ENCODE measurements at places on chromosomes 13 and 19.
A peak's percentile ranks its signal among the peaks of the same experiment; 100 is the strongest.

- DNase-seq = no peak
Measured at GRCh38 chr13:111280681-111281585, 39.5 kb upstream of the TEX29 start.

GRCh38 chr19:52993342-52994178 lies 20.2 kb upstream of the ERVV-1 start:
- DNase-seq = no peak

DNA sequence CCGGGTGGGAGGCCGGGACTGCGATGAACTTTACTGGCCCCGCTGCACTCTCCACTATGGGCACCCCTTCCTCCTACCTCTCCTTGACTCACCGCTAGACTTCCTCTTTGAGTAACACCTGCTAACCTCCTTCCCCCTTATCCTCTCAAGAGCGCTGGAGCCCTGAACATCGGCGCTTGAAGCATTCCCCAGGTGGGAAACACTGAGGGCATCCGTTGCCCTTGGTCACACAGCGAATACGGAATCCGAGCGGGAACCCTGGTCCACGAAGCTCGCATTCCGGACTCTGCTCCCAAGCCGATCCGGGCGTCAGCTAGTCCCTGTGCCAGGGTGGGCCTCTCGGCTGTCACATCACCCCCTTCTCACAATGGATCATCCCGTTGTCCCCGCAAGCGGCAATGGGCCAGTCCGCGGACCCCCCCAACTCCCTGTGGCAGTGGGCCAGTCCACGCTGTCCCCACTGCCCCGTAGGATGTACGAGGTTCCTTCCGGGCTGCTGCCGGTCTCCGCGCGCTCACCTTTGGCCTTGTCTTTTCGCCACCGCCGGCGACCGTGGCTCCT lies 4.2 kb downstream of the LIPE start:
- DNase-seq = no peak

GRCh38 chr13:48113756-48114130 lies 18.8 kb upstream of the MED4 start:
- DNase-seq = no peak

GRCh38 chr13:39415008-39415802 lies 187.8 kb downstream of the LHFPL6 start:
- DNase-seq = peak; percentile 27

GRCh38 chr13:33373624-33374023 lies 88.1 kb upstream of the STARD13 start:
- DNase-seq = no peak

DNA sequence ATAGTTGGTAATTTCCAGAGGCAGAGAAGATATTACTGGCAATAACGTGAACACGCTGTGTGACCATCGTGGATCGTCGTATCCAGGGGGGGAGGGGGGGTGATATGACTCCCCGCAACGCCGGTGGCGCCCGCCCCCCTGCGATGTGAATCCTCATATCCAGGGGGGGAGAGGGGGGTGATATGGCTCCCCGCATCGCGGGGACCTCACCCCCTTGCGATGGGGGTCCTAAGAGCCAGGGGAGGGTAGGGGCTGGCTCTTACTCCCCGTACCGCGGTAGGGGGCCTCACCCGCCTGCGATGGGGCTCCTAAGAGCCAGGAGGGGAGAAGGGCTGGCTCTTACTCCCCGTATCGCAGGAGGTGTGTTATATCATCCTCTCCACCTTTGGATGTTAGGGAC lies 31.3 kb upstream of the RGCC start:
- DNase-seq = no peak

- no peak for DNase-seq
Measured at GRCh38 chr13:69545551-69545950, 562.1 kb upstream of the ATXN8OS start.

DNA sequence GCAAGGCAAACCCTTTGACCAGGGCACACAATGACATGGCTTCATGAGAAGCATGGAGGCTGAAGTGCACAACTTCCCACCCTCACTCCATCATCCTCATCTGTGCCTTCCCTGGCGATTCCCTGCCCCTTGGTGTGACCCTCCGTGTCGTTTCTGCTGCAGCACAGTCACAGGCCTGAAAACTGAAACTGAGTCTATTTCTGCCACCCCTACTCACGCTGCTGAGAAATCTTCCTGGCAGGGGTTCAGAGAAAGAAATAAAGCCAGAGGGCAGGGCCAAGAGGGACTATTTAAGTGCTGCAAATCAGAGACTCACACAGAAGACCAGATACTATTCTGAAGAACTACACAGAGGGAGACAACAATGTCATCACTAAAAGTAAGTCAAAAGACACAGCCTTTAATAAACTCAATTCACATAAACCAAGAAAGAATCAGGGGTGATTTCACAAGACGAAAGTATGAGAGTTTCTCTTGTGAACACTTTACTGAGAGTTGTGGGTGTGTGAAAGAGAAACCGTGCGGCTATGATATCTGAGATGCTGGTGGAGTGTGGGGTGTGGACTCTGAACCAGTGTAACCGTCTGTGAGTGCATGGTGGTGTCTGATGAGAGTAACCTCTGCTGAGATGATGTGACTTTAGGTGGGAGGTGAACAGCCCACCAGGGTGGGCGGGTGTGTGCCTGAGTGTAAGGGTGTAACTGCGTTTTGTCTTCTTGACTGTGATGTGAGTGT lies 23.5 kb downstream of the LGALS16 start:
- DNase-seq = no peak

- no peak for DNase-seq
Measured at GRCh38 chr13:109494925-109495369, 291.4 kb downstream of the IRS2 start.

GRCh38 chr13:43379738-43380137 lies 356.4 kb downstream of the DNAJC15 start:
- DNase-seq = no peak

DNA sequence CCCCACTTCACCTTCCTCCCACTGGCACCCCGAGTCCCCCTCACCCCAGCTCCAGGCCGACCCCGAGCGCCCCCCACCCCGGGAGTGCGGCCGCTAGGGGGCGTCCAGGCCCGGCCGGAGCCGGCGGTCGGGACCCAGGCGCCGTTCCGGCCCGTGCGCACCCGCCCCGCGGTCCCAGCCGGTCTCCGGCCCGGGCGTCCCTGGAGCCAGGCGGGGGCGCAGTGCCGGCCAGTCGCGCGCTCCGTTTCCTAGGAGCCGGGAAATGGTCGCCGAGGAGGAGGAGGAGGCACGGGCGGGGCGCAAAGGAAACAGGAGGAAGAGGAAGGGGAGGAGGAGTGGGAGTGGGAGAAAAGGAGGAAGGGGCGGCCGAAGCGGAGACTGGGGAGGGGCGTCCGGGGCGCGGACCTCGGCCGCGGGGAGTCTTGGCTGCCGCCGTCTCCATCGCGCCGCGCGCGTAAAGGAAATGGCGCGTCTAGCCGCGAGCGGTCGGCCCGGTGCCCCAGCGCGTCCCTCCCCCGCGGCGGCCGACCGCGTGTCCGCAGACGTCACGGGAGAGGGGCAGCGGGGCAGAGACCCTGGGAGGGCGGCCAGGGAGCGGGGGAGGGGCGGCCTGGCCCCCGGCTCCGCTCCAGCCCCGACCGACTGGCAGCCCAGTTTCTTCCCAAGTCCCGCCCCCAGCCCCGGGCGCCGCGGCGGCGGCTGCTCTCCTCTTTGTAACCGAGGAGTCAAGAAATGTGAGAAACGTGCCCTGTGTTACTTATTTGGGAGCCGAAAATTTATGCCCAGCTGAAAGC lies 1.1 kb upstream of the KCTD15 start:
- DNase-seq = no peak

GRCh38 chr13:21344662-21345176 lies 114.4 kb downstream of the ZDHHC20 start:
- DNase-seq = no peak

DNA sequence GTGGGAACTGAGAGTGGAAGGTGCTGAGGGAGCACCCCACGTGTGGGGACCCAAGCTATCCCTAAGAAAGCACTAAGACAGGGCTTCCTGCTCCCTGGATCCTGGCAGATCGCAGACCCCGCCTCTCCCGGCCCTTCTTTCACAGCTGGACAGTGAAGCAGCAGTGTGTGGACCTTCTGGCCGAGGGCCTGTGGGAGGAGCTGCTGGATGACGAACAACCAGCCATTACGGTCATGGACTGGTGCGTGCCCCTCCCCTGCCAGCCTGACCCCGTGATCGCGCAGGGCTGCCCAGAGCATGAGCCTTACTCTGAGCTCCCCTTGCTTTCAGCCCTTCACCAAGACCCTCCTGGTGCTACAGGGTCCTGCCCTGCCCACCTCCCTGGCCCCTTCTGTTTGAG lies 2.3 kb downstream of the NCCRP1 start:
- DNase-seq = peak; percentile 26

- no peak for DNase-seq
Measured at GRCh38 chr19:51784109-51784785, 10.7 kb upstream of the FPR3 start.

- DNase-seq = no peak
Measured at GRCh38 chr19:8831832-8832131, 322 bp downstream of the ZNF558 start.

- DNase-seq = no peak
Measured at GRCh38 chr13:94065741-94066140, 413.7 kb downstream of the DCT start.

- no peak for DNase-seq
Measured at GRCh38 chr13:38483623-38484022, 134.0 kb downstream of the UFM1 start.

- peak; percentile 27 for DNase-seq
Measured at GRCh38 chr13:60788156-60788829, 391.3 kb downstream of the TDRD3 start.

DNA sequence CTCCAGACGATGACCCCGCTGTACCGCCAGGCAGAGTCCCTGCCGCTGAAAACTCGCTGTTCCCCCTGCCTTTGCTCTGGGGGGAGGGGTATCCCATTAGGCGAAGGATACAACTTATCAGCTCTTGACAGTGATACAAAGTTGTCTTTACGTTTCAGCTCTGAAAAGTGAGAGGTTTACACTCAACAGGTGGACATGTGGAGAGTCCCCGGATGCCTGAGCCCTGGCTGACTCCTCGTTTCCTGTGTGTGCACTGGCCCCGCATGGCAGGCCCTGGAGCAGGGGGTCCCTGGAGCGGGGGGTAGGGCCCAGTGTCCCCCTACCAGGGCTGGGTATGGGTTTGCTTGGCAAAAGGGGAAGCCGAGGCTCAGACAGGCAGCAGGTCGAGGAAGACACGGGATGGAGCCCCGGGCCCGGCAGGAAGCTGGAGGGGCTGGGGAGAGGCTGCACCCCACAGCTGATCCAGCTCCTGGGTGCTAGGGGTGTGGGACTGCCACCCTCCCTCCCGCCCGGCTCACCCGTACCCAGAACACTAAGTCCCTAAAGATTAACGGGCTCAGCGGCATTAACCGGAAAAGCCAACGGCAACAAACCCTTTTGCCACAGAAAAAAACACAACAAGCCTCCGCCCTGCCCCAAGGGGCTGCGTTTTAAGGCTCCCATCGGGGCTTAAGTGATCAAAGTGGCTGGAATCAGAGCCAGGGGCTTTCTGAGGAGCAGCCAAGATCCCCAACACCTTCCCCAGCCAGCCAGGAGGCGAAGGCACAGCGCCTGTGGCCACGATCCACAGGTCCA lies 5.6 kb downstream of the TCF3 start:
- no peak for DNase-seq

- no peak for DNase-seq
Measured at GRCh38 chr19:36527873-36528193, 238 bp downstream of the ZNF260 start.

DNA sequence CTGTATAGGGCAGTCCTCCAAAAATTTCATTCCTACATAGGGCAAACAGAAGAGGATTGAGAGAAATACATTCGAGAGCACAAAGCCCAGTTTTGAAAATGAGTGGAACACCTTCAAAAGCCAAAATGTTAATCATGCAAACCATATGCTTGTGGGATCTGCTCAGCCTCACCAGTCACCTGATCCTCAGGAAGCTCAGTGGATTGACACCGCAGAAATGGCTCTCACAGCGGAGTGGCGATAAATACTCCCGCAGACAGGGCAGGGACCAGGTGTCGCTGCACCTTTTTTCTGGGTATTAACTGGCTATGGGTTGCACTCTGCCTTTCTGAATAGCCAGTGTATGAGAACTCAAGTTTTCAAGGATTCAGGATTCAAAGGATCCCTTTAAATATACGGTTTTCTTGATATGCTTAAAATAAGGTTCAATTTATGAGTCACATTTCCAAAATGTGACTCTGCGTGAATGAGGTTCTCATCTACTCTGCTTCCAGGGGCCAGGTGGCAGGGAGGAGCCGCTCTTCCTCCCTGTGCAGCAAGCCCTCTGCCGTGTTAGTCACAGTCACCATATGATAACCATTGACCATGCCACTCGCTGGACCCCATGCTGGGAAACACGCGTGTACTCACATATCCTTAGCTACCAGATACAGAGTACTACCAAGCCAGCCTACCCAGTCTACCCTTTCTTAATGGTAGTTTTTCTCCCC lies 18.3 kb upstream of the DHRS12 start:
- DNase-seq = no peak

DNA sequence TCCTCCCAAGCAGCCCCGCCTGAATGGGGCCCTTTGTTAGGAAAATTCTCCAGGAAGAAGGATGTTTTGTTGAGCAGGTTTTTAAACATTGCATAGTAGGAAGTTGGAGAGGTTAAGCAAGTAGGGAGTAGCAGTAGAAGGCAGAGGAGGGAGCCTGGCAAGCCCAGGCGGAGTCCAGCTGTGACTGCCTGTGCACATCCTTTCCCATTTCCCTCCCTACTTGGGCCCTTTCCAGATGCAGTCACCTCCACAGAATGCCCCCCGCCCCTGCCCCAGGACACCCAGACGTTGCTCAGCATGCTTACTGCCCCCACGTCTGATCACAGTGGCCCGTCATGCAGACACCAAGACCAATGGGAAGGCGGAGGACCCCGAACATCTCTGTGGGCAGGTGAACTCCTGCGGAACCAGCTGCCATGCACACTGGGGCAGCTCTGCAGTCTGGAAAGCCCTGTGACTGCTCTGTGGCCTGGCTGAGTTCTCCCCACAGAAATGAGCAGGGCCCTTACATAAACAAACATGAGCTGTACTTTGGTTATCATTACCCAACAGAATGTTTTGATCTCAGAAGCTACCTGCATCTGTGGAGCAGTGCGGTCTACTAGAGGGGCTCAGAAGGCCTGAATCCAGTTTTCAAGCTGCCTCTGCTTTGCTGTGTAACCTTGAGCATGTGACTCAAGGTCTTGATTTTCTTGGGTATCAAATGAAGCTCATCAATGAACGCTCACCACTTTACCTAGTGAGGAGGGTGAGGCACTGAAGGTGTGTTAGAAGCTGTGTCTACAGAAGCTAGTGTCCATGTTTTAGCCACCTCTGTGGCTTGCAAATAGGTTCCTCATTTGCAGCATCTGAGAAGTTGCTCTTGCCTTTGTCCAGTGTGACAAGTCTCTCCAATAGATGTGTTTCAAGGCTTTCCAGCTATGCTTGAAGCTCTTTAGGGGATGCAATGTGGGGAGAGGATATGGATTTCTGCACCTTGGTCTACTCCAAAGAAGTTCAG lies 84.2 kb downstream of the TNFRSF19 start:
- DNase-seq = no peak

DNA sequence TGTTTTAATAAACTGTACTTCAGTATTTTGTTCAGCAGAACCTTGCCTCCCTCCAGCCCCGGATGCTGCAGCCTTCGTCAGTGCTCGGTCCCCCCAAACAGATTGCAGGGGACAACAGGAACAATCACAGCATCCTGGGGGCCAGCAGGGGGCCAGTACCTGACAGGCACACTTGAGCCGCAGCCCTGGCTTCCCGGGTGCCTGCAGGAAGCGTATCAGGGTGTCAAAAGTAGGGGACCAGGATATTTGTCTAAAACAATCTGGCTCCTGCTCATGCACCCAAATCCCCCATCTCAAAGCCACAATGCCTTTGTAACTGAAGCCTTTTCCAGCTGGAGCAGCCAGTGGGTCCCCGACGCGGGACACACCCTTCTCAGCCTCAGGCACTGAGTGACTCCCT lies 167.5 kb upstream of the TSHZ3 start:
- DNase-seq = no peak

GRCh38 chr19:2636141-2636896 lies 66.2 kb downstream of the GNG7 start:
- no peak for DNase-seq

GRCh38 chr13:78305171-78305570 lies 298.2 kb downstream of the POU4F1 start:
- no peak for DNase-seq
